Activated CD4-positive, alpha-beta T cell treated with anti-CD3 and anti-CD28 coated beads for 1 hour (primary cell): ENCODE measurements at places on chromosomes 16 and 17.

GRCh38 chr17:43755389-43755875, 3.2 kb downstream of the SOST start:
- DNase-seq, result no peak

- DNase-seq, result no peak
These were observed 299.3 kb upstream of the PSMD7 start for GRCh38 chr16:73997340-73997711.

DNA sequence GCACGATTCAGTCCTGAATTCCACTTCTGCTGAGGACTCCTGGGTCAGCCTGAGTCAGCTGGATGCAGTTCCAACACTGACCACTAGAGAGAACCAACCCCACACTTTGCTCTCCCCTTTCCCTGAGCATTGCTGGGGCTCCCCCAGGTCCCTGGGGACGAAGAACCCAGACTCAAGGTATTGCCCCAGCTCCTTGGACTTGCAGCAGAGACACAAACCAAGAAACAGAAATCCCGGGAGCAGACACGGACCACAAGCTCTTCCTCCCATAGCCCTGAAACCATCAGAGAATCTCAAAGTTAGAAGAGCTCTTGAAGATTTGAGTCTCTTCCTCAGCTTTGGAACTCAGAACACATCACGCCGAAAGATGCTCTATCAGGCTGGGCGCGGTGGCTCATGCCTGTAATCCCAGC, 678 bp upstream of the GH1 start:
- DNase-seq, result peak; percentile 57

GRCh38 chr17:55769625-55770000, 18.8 kb downstream of the PCTP start:
- no peak for DNase-seq

DNA sequence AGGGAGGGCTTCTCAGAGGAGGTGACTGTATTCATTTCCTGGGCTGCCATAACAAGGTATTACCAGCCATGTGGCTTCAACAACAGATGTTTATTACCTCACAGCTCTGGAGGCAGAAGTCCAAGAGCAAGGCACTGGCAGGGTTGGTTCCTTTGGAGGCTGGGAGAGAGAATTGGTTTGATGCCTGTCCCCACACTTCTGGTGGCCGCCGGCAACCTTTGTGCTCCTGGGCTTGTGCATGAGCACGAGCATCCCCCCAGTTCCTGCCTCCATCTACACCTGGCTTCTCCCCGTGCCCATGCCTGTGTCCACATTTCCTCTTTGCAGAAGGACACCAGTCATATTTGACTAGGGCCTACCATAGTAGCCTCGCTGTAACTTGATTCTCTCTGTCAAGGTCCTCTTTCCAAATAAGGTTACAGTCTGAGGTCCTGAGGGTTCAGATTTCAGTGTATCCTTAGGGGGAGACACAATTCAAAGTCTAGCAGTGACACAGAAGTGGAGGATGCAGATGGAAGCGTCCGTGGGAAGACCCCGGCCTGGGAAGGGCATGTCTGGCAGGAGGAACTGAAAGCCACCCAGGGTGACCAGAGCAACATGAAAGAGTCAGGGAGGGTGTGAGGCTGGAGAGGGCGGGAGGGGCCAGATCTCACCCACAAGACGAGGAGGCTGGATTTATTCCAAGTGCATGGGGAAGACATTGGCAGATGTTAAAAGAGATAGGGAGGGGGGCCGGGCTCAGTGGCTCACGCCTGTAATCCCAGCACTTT, 188.2 kb upstream of the HSBP1 start:
- no peak for DNase-seq

- no peak for DNase-seq
These were observed 3.4 kb downstream of the WWOX start for GRCh38 chr16:78102865-78103264.

GRCh38 chr16:17408296-17408695, 62.5 kb downstream of the XYLT1 start:
- DNase-seq, result no peak
